Fibroblast of gingiva (primary cell): ENCODE measurements at places on chromosomes 12 and 14.
A peak's percentile ranks its signal among the peaks of the same experiment; 100 is the strongest.

- DNase-seq: no peak
Measured at GRCh38 chr12:54294152-54294952, 6.5 kb downstream of the NFE2 start.

GRCh38 chr14:95260537-95261361 is 59.0 kb downstream of the CLMN start:
- DNase-seq: peak; percentile 62

GRCh38 chr12:102479099-102479885 is 1.1 kb downstream of the IGF1 start:
- no peak for DNase-seq

- no peak for DNase-seq
Measured at GRCh38 chr14:100972118-100972897, 68.8 kb upstream of the RTL1 start.

- DNase-seq: no peak
Measured at GRCh38 chr12:123036466-123037285, 56.2 kb downstream of the ARL6IP4 start.

- no peak for DNase-seq
Measured at GRCh38 chr12:75773377-75773776, 258.2 kb downstream of the PHLDA1 start.

DNA sequence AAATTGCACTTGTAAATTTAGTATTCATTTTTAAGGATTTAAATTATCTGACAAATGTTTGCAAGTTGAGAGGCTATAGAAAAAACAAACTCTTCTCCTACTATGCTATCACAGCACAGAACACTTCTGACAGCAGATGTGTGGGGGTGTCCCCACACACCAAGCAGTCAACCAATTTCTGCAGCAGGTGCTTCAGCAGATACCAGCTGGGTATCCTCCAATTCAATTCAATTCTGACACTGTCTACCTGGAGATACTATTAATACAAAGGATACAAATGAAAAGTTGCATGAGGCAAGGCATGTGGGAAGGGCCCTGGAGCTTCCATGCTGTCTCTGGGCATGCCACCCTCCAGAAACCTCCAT is 35.1 kb downstream of the PCNX1 start:
- no peak for DNase-seq

DNA sequence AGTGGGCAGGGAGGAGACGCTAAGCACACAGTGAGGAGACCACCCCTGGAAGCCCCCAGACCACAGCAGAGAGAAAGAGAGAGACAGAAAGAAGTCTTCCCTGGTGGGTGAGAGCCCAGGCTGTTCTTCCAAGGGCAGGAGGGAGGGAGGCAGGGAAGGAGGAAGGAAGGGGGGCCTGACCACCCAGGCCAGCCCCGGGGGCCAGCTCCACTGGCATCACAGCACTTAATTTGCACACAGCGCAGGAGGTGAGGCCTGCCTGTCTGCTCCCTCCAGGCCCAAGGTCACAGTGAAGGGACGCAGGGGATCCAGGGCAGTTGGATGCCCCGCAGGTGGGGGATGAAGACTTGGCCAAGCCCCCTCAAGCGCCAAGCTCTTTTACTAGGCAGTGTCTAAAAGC is 141.9 kb upstream of the C14orf180 start:
- no peak for DNase-seq

- no peak for DNase-seq
Measured at GRCh38 chr12:115163710-115164109, 479.7 kb upstream of the TBX3 start.

DNA sequence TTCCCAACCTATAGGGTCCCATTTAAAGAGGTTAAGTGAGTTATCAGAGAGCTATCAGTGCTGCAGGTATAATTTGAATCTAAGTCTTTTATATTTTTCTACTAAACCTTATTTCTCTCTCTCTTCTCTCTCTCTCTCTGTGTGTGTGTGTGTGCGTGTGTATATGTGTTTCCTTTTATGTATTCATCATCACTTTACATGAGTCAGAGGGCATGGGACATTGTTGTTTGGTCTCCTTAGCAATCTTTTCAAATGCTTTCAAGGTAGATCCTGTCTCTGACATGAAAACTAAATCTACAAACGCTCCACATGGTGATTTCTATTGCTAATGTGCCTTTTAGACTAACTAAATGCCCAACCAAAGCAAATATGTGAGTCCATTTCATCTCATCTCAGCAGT is 459.7 kb downstream of the BTG1 start:
- DNase-seq: peak; percentile 16

- DNase-seq: peak; percentile 71
Measured at GRCh38 chr12:58529114-58529665, 391.1 kb downstream of the LRIG3 start.

GRCh38 chr12:109677279-109677691 is 36.3 kb upstream of the FAM222A start:
- no peak for DNase-seq

DNA sequence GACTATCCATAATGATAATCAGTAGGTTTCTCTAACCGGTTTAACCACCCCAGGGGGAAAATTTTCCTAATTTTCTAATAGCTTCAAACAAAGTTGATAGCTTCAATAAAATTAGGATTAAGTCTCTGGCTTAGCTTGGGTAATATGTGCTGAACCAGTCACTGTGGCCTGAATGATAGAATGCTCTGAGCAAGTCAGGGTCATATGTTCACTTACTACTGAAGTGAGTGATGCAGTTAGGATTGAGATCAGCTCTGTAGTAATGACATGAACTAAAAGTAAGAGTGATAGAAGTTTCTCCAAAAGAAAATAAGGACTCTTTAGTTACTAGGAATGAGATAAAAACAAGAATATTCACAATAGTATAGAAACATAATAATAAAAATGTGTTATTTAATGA is 32.6 kb downstream of the ETNK1 start:
- no peak for DNase-seq

GRCh38 chr12:100652488-100652887 is 79.0 kb downstream of the GAS2L3 start:
- no peak for DNase-seq

GRCh38 chr14:91453744-91454143 is 36.1 kb upstream of the CCDC88C start:
- peak; percentile 4 for DNase-seq

- no peak for DNase-seq
Measured at GRCh38 chr12:131007031-131007739, 53.5 kb downstream of the ADGRD1 start.

DNA sequence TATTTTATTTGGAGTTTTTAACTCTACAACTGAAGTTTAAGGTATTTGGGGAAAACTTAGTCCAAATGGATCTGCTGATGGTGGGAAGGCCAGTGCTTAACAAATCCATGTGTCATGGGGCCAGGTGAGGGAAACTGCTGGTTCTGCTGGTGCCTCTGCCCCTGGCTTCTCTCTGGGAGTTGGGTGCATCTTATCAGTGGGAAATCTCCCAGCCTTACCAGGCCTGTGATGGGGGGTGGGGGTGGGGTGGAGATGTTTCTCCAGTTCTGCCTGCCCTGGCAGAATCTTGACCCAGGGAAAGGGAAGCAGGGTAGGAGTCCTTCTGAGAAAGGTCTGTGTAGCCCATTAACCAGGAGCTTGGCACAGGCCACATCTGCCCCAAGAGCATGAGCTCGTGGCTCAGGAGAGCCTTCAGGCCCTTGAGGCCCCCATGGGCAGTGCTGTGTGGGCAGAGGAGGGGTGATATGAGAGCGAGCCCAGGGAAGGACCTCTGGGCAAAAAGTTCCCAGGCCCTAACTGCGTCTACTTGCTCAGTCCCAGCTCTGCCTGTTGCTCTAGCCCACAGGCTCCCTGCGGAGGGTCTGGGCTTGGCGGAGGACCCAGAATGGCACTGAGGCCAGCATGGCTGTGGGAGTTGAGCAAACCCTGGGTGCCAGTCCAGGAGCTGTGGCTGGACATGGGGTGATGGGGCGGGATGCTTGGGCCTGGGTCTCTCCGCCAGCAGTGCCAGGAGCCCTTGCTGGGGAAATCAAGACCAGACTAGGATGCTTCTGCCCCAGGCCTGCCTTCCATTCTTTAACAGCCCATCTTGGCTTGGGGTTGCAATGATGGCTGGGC is 18.2 kb downstream of the VASH1 start:
- DNase-seq: no peak

- no peak for DNase-seq
Measured at GRCh38 chr12:9179781-9180180, 28.4 kb downstream of the PZP start.

- no peak for DNase-seq
Measured at GRCh38 chr12:71499834-71500233, 60.2 kb downstream of the LGR5 start.

DNA sequence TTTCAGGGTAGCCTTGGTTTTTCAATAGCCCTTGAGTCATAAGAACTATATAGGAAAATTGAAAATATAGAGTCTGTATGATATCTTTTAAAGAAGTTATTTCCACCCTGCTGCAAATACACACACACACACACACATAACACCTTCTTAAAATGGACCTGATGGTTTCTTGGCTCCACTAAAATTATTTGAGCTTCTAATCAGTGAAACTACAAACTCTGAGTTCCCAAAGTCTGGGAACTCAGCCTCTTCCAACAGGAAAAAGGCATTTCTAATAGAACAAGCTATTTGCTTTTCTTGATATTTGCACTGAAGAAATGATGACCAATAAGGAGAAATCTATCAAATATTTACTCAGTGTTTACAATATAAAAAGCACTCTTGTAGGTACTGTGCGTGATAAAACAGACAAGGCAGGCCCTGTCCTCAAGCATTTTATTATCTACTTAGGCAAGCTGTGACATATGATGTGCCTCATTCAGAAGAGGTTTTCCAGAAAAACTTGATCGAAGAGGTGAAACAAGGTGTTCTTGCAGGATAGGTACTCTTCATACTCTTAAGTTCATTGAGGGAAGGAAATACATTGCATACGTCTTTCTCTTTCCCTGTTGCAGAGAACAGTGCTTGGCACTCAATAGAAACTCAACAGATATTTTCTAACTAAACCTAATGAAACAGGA is 88.6 kb downstream of the MGST1 start:
- DNase-seq: no peak

DNA sequence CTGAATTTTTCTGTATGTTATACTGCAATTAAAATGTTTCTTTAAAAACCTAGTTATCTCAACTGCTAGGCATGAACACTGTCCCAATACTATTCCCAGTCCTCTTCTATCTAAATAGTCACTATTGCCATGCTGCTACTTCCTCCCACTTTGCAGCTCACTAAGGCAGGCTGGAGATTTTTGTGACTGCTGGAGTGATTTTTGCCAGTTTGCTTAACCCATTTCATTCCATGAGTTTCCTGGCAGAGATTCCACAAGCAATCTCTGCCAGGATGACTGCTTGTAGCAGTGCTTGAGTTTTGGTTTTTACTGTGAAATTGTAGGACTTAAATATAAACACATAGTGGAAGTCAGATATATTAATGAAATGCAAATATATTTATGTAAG is 80.8 kb downstream of the BHLHE41 start:
- peak; percentile 68 for DNase-seq

DNA sequence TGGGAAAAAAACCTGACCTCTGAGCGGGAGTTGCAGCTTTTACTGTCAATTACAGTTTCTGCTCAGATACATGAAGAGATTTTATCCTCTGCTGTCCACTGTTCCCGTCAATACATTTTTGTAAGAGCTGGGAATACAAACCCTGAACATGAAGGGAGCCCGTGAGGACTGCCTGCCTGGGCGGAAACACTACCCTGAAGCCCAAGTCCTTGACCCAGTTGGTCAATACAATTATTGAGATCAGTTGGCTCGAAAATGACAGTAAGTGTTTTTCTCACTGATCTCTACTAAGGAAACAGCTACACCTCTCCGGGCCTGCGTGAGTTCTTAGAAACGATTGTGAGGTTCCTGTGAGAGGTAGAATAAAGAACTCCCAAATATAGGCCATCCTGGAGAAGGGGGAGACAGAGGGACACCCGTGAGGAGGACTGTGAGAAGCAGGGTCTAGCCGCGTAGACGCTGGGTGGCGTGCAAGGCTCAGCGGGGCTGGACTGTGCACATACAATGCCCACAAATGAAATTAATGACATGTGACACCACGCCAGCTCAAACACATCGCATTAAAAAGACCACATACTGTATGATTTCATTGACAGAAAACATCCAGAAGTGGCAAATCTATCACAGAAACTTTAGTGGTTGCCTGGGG is 509.5 kb downstream of the TMEM132D start:
- DNase-seq: no peak

DNA sequence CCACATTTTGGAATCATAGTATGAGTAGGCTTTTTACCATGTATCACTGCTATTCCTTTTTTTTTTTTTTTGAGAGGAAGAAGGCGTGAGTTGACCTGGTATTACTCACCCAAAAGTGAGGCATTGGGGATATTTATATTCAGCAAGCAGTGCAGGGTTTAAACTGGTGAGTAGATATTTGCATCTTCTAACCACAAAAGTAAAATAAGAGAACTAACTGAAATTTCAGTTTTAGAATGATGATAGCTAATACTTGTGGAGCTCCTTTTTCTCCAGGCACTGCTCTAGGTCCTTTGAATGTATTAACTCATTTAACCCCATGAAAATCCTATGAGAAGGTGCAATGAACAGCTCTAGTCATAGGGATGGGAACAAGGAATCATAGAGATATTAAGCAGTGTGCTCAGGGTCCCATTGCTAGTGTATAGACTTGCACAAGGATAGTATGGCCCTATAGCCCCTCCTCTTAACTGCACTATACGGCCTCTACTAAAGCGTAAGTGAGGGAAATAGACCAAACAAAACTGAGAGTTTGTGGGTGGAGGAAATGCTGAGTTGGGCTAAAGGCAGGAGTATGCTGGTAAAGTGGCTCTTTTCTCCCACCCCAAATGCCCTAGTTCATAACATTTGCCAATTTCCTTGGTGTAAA is 104.3 kb upstream of the MAX start:
- no peak for DNase-seq

DNA sequence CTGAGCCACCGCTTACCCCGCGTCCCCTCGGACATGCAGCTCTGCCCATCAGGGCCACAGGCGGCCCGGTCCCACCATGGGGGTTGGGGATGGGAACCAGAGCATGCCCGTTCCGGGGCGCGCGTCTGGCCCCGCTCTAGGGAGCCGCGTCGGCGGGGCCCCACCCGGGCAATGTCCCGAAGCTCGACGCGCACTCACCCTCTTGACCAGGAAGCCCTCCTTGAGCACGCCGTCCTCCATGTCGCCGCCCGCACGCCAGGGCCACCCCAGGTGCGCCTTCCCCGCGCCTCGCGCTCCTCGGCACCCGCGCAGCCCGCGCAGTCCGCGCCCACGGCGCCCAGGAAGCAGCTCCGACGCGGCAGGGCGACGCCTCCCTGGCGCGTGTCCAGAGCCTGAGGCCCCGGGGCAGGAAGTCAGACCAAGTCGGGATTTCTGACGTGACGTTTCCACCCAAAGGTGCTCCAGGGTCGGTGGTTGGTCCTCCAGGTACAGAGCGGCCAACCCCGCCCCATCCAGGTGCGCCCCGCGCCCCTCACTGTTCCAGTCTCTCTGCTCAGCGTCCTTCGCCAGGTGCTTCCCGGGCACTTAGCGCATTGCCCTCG is at the start of gene PLEK2:
PLEK2 (minus strand) TSS at position 346 of the 602 bp plus-strand sequence; CDS start at position 240, 106 bp downstream.
- DNase-seq: peak; percentile 19
